Occipital lobe (tissue), 3 donors: ENCODE measurements at places on chromosomes 12 and 14. TPM values are rescaled to one million over a fixed set of nuclear protein-coding genes. Genes with fewer than 3 reads are reported as not detected.
A peak's percentile ranks its signal among the peaks of the same experiment; 100 is the strongest.

DNA sequence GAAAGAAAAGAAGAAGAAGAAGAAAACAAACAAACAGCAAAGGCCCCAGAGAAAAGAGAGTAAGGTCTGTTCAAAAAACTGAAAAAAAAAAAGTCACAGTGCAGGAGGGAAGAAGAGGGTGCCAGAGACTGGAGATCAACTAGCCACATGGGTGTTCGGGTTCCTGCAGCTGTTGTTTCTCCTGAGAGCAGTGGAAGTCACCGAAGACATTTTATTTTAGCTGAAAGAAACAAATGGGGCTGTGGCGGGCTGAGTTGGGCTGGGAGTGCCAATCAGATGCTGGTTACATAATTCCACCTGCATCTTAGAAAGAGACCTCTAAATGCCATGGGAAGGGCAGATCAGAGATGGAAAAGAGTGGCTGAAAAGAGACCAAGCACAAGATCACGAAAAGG is 33.9 kb downstream of the ACTN1 start:
- DNase-seq, result no peak

- DNase-seq, result no peak
These were observed 4.2 kb downstream of the GSTZ1 start for GRCh38 chr14:77324816-77325745.

GRCh38 chr12:40969796-40970195 is 218.3 kb upstream of the PDZRN4 start:
- no peak for DNase-seq

- DNase-seq, result no peak
These were observed 1012.0 kb downstream of the FLRT2 start for GRCh38 chr14:86541972-86542371.

DNA sequence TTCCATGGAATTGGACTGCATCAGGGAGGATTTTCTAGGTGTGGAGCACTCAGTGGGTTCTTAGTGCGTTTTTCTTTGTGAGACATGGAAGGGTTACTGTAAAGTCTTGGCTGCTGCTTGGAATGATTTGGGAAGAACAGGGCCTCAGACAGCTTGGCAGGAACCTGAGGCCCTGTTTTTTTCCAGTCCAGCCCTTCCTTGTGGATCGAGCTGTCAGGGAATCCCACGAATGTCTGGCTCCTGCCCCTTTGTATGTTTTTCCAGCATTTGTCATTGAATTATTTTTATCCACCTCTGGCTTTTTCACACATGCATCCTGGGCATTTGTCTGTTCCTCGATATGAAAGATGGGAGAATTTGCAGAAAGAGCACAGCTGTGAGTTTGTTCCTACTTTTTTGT is 158.5 kb downstream of the TGFB3 start:
- DNase-seq, result no peak

GRCh38 chr12:118058881-118059280 is 2.1 kb downstream of the WSB2 start:
- no peak for DNase-seq

DNA sequence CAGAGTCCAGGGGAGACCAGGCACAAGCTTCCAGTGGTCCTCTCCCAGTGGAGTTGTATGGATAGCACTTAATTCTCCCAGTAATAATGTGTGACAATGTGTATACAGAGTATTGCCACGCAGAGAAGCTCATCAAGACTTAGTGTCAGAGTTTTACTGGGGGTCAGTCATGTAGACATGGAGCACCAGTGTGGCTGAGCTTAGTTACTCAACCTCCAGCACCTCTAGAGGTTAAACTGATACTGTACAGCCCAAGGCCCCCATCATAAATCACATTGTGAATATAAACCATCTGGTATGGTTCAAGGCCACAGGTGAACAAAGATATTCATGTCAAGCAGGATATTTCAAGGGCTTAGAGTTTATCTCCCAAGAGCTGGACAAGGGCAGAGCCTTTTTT is 378.1 kb upstream of the TMPO start:
- DNase-seq, result no peak

GRCh38 chr14:62301080-62301479 is 538.9 kb downstream of the SNAPC1 start:
- DNase-seq, result no peak

- DNase-seq, result no peak
These were observed 161.0 kb downstream of the SLC38A4 start for GRCh38 chr12:46664761-46665287.

DNA sequence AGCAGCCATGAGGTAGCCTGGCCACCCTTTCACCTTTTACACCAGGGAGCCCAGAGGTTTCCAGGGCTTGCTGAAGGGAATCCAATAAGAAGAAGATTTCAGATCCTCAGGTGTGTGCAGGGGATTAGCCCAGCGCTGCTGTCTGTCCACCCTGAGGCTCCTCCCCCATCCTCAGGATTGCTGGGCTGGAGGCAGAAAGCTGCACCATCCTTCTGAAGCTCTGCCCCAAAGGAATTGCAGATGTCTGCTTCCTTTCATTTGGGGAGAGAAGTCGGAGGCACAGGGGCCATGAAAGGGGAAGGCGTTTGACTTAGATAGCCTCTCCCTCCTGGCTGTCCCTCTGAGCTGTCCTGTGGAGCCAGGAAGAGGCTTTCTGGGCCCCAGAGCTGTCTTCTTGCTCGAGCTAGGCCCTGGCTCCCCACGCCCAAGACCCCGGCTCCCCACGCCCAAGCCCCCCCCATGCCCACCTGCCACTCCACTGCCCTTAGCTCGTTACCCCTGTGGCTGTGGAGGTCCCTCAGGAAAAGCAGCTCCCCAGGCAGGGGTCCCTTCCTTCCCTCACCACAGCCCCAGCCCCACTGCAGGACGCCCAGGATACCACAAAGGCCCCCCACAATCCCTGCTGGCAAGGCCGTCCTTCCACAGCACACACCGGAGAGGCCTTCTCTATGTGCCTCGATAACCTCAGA is 359.0 kb downstream of the CACNA1C start:
- DNase-seq, result no peak

DNA sequence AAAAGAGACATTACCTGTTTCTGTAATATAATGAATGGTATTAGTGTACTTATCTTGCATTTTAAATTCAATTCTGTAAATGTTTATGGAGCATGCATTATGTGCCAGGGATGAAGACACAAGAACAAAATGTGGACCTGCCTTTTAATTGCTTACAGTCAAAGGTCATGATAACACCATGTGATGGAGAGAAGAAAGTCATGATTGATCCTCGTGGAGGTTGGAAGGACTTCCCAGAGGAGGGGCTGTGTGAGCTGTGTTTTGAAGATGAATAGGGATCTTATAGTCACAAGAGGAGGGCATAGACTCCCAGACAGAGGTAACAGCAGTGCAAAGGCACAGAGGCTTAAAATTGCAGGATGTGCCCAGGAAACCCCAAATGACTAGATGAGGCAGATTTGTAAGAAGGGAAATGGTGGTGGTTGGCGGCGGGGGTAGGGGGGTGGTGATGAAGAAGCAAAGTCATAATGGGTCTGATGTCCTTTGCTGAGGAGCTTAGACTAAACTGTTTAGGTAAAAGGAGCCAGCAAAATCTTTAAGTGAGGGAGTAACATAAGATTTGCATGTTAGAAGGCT is 151.5 kb downstream of the PRKCH start:
- no peak for DNase-seq

DNA sequence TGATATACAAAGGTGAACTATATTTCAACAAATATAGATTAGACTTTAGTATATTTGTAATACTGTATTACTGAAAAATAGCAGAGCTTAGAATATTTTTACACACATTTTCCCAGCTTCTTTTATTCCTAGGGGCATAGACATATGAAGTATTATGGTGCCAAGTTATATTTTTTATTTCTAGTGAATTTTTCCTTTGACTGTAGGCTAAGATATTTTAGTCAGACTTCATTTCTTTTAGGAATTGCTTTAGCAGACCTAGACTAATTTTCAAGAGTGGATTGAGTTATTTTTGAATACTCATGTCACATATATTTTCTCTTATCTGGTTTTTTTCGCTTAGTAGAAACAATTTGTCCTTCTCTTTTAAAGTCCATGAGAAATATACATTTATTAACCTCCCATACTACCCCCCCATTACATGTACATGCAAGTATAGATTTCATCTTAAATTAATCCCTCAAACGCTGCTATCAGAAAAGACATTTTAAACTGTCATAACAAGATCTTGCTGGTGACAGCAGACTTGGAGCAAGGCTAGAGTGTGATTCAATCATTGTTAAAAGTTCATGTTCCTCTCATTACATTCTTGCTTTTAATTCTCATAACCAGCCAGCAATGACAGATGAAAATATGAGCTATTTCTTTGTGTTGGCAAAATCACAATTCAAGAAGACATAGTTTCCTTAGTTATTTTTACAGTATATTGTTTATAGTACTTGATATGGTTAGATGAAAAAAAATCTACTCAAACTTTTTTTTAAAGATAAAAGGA is 456.1 kb downstream of the AEBP2 start:
- no peak for DNase-seq

DNA sequence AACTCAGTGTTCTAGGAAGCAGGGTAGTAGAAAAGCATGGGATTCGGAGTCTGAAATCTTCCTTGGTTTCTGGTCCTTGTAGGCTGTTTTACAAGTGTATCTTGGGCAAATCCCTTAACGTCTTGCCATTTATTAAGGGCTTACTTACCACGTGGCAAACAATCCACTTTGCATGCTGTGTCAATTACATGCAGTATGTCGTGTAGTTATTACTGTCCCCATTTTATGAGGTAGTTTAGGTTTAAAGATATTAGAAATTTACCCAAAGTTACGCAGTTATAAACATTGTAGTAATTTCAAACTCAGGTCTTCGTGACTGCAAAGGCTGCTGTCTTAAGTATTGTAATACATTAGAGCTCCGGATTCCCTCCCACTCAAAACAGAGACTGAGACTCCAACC is 1.5 kb upstream of the NOVA1 start:
- DNase-seq, result no peak

DNA sequence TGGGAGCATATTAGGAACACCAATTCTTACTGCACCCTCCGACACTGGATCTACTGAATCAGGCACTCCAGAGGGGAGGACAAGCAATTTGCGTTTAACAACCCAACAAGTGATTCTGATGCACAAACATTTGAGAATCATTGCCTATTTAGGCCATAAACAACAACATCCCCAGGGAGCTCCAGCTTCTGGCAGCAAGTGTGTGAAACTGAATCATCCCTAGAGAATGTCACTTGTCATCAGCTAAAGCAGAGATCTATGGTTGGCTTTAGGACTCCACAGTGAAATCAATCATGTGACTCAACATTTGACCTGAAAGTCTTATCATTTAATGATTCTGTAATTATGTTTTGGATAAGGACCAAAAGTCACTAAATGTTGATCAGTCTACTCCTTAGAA is 505.0 kb upstream of the FLRT2 start:
- DNase-seq, result no peak

GRCh38 chr14:23068789-23069412 is 11.6 kb upstream of the CDH24 start:
- DNase-seq, result no peak

DNA sequence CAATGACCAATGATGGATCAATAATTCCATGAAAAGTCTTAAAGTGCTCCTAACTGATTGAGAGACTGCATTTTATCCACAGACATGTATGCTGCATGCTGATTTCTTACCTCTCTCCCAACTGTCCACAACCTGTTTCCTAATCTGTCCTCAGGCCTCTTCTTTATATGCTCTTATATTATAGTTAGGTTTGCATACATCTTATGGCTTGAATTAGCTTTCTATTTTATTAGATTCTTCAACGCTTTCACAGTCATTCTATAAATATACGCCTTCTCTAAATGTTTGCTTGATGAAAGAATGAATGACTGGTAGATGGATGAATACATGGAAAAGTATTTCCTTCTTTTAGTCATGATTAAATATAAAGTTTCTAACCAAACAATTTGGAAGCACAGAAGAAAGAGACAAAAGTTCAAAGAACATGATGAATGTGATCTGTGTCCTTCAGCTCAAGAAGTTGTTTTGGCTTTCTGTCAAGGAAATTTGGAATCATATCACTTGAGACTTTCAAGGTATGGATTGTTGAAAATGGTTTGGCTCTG is 91.8 kb upstream of the NPAS3 start:
- DNase-seq, result no peak

GRCh38 chr12:3243376-3244084 is 166.4 kb downstream of the TSPAN9 start:
- DNase-seq, result no peak

GRCh38 chr14:31582286-31582691 is 21.1 kb downstream of the NUBPL start:
- no peak for DNase-seq

DNA sequence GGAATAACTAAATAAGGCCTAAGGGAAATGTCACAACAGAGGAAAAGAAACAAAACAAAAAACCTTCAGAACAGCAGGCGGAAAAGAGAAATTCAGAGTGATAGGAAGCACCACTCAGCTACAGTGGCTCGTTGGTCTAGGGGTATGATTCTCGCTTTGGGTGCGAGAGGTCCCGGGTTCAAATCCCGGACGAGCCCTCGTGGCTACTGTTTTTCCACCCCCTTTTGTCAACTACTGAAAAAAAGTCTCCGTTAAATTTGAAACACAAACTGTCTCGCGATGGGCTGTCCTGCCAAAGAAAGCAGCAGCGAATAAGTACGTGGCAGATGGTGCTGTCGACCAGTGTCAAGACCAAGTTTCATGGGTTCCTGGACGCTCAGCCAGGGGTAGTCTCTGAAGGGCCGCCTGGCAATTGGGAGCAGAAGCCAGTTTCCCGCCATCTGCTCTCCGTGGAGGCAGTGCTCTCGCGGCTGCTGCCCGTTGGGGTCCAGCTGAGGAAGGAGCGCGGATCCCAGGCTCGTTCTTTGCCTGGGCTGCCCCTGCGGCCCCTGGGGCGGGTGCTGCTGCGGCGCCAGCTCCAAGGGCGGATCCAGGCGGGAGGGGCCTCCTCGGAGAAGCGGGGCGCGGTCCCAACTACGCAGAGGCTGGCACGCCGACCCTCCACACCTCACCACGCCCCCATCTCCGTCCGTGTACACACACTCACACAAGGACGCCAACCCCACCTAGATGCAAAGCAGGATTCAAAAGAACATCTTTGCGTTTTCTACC is at the start of gene RNASE4:
TSS of gene RNASE4 (plus strand) at position 670 of the 771 bp plus-strand sequence. CDS start 14,812 bp downstream, outside the sequence.
- DNase-seq, result peak; percentile 71

- no peak for DNase-seq
These were observed 52.9 kb downstream of the PPP4R4 start for GRCh38 chr14:94227029-94227428.

DNA sequence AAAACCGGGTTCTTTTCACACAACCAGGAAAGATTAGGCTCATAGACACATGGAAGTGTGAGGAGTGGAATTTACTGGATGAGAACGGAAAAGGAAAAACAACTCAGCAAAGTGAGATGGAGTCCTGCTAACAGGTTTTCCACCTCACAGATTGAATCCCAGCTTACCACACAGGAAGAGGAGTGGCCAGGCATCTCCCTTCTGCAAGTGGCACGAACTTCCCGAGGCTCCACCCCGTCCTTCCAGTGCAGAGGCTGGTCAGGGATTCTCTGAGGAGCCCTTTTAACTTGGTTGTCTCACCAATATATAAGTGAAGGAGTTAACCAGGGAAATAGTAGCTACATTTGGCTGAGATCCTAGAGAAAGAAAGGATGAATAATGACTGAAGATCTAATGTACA is 102.8 kb downstream of the SCAF11 start:
- no peak for DNase-seq

- DNase-seq, result no peak
These were observed 193.2 kb upstream of the FRMD6 start for GRCh38 chr14:51458563-51458955.

GRCh38 chr14:38971258-38971921 is 131.6 kb downstream of the SEC23A start:
- DNase-seq, result no peak

FSCB gene
- not detected for total RNA-seq

TAS2R30 gene
- 22.1 TPM for total RNA-seq

SLC10A1 gene
- not detected for total RNA-seq

CEBPE gene
- 0.31 TPM for total RNA-seq

KCNH3 gene
- 7.5 TPM for total RNA-seq

OTOGL gene
- total RNA-seq, result 0.62 TPM

SLC6A13 gene
- total RNA-seq, result 10.0 TPM
